Brain microvascular endothelial cell (primary cell): ENCODE measurements at places on chromosomes 12 and 14.

DNA sequence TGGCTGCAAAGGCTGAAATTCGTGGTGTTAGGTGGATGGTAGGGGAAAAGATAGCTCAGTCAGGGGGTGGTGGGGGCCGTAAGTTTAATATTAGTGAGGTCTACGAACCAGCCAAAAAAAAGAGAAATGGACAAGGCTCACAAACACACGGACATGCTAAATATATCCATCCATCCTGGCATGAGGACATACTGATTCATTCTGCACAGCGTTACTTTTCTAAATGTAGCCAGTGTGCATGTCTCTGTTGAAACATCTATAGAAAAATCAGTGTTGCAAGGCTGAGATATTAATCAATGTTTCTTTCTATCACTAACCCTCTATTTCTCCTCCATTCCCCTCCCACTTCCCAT, 150.6 kb downstream of the PIWIL1 start:
- no peak for DNase-seq

GRCh38 chr14:100789460-100790417, 36.2 kb upstream of the MEG3 start:
- no peak for DNase-seq

DNA sequence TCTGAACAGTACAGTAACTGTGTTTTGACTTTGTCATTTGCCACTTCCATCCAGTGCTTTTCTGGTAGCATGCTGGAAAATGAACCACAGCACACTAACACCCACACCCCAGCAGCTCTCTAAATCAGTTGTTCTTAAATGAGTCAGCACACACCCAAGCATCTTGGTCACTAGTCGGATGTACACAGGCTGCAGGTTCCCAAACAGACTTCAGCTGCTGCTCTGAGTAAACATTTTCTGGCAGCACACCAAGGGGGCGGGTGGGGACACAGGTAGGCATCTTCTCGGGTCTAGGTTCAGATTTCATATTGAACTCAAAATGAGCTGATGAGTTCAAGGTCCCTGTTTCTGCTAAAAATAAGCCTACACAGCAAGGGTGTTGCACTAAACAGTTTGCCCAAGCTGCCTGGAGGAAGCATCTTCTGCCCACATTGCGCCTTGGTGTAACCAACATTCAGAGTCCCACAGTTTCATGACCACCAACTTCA, 39.8 kb downstream of the IFNG start:
- no peak for DNase-seq

DNA sequence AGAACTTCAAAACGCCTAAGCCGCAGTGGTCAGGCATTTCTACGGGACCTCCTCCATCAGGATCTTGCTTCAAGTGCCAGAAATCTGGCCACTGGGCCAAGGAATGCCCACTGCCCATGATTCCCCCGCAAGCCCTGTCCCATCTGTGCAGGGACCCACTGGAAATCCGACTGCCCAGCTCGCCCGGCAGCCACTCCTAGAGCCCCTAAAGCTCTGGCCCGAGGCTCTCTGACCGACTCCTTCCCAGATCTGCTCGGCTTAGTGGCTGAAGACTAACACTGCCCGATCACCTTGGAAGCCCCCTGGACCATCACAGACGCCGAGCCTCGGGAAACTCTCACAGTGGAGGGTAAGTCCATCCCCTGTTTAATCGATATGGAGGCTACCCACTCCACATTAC, 1113.0 kb upstream of the TMEM132C start:
- no peak for DNase-seq

DNA sequence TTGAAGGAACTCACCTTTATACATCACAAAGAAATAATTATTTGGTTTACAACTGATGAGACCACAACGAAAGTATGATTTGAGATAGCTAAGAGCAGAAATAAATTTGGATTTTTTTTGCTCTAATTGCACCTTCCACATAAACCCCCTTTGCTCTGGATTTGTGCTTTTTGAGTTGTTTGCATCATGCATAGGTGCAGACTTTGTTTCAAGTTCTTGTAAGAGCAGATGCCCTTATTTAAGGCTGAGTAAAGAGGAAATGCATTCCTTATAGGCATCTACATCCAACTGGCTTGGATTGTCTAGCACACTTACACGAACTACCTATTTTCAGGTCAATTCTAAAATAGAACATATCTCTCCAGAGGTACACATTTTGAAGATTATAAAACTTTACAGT, 6.6 kb upstream of the CCND2 start:
- DNase-seq, result no peak

GRCh38 chr12:8819666-8819980, 2.8 kb upstream of the A2ML1 start:
- no peak for DNase-seq

DNA sequence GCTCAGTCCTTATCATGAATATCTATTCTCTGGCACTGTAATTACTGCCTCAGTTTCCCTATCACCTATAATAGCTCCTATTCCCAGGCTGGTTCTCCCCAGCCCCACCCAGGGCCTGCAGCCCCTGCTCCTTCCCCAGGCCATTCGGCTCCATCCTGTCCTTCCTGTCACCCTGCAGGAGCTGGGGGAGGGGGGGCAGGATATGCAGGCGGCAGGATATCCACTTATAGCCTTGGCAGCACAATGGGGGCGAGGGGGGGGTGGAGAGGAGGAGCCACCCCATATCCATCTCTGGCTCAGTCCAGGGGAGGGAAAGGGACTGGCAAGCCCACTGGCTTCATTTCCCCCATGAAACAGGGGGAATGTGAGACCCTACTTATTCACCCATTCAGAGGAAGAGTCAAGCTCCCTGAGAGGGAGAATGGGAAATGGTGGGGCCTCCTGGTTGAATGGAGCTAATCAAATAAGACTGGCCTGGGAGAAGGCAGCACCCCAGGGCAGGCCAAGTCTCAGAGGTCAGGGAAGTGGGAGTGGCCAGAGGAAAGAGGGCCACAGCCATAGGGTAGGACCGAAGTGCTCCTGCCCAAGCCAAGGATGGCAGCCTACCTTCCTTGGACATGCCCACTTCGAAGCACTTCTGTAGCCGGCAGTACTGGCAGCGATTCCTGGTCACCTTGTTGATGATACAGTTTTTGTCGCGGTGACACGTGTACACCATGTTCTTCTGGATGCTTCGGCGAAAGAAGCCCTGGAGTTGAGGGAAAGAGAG, 7.8 kb upstream of the ITGB7 start:
- no peak for DNase-seq

DNA sequence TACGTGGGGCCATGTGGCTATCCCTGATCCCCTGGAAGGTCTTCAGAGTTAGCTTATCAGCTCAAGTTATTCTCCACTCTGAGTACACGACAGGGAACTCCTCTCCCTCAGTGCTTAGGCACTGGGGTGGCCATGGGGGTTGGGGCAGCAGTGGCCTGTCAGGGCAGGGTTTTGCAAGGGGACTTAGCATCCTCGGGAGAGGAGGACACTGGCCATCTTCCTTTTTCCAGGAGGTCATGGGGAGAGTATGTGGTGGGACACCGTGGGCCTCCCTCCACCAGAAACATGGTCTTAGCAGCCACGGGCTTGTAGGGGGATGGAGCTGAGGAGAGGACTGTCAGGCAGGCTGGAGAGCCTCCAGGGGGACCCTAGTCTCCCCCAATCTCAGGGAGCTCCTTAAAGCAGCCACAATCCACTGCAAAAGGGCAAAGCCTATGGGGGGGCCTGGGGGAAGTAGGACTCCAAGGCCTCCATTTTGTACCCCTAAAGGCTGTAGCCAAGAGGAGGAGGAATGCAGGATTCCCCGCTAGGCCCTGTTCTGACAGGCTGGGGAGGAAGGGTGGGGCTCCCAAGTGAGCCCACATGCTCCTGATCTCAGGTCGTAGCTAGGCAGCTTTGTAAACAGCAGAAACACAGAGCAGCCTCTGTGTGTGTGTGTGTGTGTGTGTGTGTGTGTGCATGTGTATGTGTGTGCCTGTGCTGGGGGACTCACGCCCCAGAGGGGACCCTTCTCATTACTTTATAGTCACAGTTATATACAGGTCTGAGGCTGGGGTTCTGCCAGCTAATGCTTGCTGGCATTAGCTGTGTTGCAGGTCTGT, 36.6 kb downstream of the KRT80 start:
- DNase-seq, result peak; percentile 48

DNA sequence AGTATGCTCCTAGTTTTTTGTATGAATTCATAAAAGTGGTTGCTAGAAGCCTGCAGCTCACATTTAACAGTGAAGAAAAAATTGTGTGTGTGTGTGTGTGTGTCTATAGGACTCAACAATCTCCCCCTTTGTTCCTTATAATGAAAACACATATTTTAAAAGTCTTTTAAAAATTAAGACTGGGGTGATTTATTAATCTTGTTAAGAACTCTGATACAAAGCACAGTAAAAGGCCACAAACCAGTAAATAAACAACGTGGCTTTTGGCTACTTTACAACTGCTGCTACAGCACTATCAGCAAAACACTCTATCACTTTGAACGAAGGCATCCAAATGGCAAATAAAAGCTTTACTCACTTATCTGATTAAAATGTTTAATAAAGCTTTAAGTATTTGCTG, 594 bp upstream of the VCPKMT start:
- no peak for DNase-seq

DNA sequence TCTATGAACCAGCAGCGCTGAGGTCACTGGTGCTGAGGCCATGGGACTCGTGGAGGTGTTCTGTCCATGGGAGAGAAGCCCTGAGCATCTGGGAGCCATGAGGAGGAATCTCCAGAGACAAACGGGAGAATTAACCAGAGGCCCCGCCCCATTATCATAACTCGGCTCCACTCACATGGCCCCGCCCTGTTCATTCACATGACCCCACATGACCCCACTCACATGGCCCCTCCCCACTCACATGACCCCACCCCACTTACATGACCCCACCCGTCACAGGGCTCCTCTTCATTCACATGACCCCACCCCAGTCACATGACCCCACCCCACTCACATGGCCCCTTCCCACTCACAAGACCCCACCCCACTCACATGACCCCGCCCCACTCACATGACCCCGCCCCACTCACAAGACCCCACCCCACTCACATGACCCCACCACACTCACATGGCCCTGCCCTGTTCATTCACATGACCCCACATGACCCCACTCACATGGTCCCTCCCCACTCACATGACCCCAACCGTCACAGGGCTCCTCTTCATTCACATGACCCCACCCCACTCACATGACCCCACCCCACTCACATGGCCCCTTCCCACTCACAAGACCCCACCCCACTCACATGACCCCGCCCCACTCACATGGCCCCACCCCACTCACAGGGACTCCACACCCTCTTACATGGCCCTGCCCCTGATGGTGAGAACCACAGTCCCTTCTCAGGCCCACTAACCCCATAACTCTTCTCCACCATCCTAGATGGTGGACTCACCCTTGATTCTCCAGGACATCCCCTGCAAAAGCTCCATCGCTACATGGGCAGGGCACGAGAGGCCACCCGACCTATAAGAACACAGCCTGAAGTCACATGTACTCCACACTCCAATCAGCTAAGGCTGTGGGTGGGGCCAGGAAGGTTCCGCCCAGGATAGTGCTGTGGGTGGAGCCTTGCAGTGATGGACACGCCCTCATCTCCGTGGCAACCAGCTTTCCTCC, 151.1 kb upstream of the SFSWAP start:
- no peak for DNase-seq

- no peak for DNase-seq
Observed at GRCh38 chr12:85519163-85519562, 239.1 kb downstream of the ALX1 start.

- peak; percentile 74 for DNase-seq
Observed at GRCh38 chr12:55188974-55189556, 31.8 kb upstream of the OR10A7 start.

DNA sequence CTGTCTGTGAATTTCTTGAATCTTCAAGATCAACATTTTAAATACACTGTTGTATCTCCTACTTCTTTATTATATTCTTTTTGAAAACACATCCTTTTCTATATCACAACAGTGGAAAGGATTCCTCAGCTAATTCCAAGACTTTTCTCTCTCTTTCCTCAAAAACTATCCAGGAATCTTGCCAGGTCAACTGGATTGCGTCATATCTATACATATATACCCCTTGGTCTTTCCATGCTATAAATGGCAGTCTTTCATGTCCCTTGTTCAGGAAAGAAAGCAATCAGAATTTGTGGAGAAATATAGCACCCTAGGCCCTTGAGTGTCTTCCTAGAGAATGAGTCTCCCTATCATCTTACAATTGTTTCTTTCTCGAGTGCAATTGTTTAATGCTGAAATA, 149.0 kb downstream of the KCNA5 start:
- no peak for DNase-seq

DNA sequence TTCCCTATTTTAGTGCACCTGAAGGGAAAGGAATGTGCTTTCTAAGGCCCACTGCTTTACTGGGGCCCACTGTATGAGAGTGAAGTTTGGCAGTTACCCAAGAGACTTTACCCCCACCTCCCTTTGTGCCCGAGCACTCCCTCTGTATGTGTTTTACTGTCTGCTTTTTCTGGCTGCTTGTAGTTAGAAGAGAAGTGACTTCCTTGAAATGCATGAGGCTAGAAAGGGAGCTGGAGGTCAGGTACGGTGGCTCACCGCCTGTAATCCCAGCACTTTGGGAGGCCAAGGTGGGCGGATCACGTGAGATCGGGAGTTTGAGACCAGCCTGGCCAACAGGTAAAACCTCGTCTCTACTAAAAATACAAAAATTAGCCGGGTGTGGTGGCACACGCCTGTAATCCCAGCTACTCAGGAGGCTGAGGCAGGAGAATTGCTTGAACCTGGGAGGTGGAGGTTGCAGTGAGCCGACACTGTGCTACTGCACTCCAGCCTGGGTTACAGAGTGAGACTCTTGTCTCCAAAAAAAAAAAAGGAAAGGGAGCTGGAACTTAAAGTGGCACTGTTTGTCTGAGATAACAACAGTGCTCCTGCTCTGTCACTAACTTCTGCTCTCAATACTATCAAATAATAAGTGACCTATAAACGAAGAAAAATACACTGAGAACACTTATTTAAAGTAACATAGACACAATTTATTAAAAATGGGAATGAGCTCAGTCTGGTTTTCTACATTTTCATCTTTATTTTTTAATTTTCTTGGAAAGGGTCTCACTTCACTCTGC, 5.8 kb downstream of the TRIP11 start:
- no peak for DNase-seq

DNA sequence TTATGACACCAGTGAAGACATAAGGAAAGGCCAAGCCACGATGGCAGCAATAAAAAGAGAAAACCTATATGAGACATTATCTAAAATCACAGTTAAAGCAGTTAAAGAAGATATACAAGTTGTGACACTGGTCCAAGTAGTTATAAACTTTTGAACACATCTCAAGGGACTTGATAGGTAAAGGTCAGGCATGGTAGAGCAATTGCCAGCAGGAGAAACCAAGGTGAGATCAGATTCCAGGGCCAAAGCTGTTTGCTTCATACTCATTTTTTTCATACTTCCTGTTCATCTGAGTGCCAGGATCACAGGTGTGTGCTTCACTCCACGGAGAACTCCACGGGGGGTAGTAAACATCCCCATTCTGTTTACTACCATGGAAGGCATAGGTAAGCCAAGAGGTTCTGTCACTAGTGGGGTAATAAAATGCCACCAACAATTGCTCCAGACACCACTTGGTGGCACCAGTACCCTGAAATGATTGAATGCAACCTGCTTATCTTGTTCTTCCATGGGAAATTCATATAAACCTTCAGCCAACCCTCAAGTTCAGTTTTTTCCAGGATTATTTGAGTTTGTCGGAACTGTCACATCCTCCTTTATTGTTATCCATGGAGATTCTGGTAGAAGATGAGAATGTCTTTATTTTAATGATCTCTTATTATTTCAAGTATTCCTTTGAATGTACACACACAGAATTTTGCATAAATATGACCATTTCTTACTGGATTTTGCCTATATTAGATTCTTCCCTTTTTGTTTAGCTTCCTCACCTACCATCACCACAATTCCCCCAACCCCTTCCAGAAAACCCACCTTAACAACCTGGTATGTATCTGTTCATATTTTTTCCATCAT, 59.2 kb upstream of the TSPAN8 start:
- DNase-seq, result peak; percentile 2

GRCh38 chr14:69091006-69091405, 61.9 kb downstream of the DCAF5 start:
- DNase-seq, result no peak
